Esophagus muscularis mucosa (tissue), 4 donors: ENCODE measurements at places on chromosomes 2 and 18.

DNA sequence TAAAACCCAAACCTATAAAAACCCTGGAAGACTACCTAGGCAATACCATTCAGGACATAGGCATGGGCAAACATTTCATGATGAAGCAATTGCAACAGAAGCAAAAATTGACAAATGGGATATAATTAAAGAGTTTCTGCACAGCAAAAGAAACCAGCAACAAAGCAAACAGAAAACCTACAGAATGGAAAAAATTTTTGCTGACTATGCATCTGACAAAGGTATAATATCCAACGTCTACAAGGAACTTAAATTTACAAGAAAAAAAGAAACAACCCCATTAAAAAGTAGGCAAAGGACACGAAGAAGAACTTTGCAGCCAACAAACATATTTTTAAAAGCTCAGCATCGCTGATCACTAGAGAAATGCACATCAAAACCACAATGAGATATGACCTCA is 28.8 kb downstream of the ZBTB14 start:
- H3K4me3 ChIP-seq = no peak overlapping the region
- H3K36me3 ChIP-seq = no peaks in the 10 kb centered on the region

GRCh38 chr18:41681138-41681880 is 273.7 kb upstream of the PIK3C3 start:
- H3K36me3 ChIP-seq = no peaks in the 10 kb centered on the region
- no peaks in the 10 kb centered on the region for H3K4me1 ChIP-seq
- H3K27ac ChIP-seq = no peak overlapping the region
- H3K27me3 ChIP-seq = no peaks in the 10 kb centered on the region

DNA sequence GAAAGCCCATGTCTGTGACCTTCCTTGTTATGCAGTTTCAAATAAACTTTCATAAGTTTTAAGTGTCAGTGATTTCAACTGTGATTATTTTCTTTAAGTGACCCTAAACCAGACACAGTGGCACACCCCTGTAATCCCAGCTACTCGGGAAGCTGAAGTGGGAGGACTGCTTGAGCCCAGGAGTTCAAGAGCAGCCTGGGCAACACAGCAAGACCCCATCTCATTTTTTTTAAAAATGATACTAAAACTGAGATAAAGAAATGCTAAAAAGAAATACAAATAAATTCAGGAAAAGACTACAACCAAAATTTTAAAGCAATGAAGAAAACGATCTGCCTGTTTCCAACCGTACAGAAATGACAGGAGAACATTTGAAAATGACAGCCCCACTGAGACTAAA is 54.2 kb downstream of the ROCK2 start:
- no peak for DNase-seq
- no peak overlapping the region for H3K27ac ChIP-seq
- peaks cover 40% of the 10 kb centered on the region for H3K4me1 ChIP-seq
- peaks cover 6% of the 10 kb centered on the region for H3K36me3 ChIP-seq
- no peak overlapping the region for H3K4me3 ChIP-seq

- no peak overlapping the region for H3K27ac ChIP-seq
- no peaks in the 10 kb centered on the region for H3K27me3 ChIP-seq
- H3K36me3 ChIP-seq = no peaks in the 10 kb centered on the region
Measured at GRCh38 chr2:9703085-9703678, 72.4 kb upstream of the YWHAQ start.

DNA sequence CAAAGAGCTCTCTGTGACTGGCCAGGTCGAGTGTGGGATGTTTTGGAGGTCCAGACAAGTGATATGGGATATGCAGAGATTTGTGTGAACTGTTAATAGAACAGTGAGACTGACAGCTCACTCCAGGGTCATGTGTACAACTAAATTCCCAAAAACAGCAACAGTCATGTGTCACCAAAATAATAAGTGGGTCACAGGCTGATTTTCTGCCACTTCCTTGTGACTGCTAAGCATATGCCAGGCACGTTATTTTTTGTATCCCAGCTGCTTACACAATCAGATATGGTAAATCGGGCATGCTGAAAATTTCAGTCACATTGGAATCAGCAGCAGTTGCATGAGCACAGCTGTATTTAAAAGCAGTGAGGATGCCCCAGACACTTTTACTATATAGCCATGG is 198.7 kb downstream of the PTGR3 start:
- H3K4me1 ChIP-seq = peaks cover 2% of the 10 kb centered on the region
- no peak overlapping the region for H3K4me3 ChIP-seq
- H3K27me3 ChIP-seq = no peaks in the 10 kb centered on the region
- no peak for DNase-seq
- no peaks in the 10 kb centered on the region for H3K36me3 ChIP-seq

GRCh38 chr2:119897736-119898395 is 115.0 kb upstream of the EPB41L5 start:
- DNase-seq = no peak
- no peaks in the 10 kb centered on the region for H3K4me1 ChIP-seq
